ENCODE measurements at places on chromosomes 1 and 21.
A peak's percentile ranks its signal among the peaks of the same experiment; 100 is the strongest.

DNA sequence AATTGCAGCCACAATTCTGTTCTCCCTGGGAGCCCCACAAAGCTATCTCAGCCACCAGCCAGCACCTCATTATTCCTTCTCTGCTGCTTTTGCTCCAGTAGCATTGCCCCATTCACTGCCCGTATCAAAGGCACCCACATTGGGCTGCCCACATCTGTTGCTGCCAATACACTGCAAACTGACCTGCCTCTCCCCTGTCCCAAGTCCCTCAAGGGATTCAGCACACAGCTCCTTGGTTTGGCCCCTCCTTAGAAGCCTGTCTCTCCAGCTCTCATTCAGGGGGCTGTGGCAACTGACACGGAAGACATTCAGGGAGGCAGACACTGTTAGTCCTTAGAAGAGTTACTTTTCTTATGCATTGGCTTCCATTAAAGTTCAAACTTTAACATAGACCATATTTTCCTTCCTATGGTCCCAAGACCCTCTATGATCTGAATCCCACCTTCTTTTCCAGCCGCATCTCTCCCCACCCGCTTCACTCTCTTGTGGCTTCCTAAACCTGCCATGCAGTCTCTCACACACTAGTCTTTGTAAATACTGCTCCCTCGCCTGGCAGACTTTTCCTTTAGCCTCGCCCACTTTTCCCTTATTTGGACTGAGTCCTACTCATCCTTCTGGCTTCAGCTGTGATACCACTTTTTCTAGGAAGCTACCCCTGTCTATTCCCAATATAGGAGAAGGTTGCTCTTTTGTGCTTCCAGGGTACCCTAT is 19.3 kb upstream of the KLHDC8A start:
- peak; percentile 64 for DNase-seq

DNA sequence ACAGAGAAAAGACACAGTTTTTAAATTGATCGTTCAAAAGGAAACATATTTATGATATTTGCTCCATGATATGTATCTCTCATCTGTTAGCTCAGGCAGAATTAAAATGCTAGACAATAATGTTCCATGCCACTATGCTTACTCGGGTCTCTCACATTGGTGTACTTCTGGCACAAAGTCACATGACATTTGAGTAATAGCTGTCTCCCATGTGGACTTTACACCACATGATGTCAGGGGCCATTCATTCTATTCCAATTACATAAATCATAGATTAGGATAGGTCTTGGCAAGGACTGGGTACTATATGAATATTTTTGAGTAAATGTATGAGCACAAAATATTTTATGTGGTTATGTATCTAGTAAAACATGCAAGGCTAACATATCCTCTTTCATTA is 648.4 kb downstream of the PLA2G4A start:
- no peak for DNase-seq

GRCh38 chr1:174242856-174243255 is 83.5 kb downstream of the RABGAP1L start:
- DNase-seq: no peak

GRCh38 chr1:82273816-82274215 is 473.1 kb downstream of the ADGRL2 start:
- DNase-seq: no peak

GRCh38 chr1:68293122-68293521 is 60.8 kb upstream of the WLS start:
- DNase-seq: no peak

DNA sequence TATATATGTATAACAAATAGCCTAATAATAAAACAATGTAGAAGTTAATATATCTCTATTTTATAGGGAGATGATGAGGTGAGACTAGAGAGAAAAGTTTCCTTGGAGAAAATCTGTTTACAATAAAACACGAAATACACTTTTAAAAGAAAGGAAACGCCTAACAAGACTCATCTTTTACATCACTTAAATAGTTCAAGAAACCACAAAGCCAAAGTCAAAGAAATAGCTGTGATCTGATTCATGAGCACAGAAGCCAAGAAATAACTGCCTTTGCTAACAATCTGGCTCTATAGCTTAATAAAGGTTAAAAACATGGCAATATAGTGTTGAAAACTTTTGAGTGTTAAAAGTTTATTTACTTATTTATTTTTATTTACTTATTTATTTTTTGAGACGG is 61.5 kb downstream of the TOR3A start:
- peak; percentile 96 for DNase-seq

GRCh38 chr1:199751506-199751905 is 276.0 kb upstream of the NR5A2 start:
- DNase-seq: no peak

DNA sequence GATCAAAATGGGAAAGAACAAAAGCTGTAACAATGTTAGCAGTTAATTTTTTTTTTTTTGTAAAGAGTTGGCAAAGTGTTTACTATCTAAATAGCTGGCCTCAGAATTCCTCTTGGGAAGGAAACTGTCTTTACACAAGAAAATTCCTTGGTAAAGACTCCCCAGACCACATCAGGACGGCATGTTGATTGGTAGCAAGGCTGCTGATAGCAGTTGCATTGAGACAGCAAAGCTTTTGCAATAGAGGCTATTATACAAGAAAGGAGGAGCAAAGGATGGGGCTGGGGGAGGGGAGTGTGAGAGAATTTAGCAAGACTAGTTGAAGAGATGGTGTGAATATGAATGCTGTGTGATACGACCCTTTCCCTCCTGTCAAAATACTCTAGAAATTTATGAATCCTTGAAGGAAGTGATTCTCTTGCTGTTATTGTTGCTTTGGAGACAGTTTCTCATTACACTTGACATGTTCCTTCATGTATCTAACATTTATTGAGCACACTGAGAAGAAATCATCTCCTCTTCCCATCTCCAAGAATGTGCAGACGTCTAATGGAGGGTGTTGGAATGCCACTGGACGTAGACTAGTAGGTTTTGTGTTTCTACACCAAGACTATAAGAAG is 355.6 kb downstream of the SIPA1L2 start:
- no peak for DNase-seq

Data from HCEC 1CT (cell line).